ENCODE measurements at places on chromosomes 12 and 14.
A peak's percentile ranks its signal among the peaks of the same experiment; 100 is the strongest.

- DNase-seq = no peak
These were observed 160.8 kb upstream of the FAR2 start for GRCh38 chr12:28988325-28988704.

- DNase-seq = no peak
These were observed 12.3 kb downstream of the GPR19 start for GRCh38 chr12:12683725-12684124.

- no peak for DNase-seq
These were observed 713 bp upstream of the FBXL14 start for GRCh38 chr12:1595026-1595561.

DNA sequence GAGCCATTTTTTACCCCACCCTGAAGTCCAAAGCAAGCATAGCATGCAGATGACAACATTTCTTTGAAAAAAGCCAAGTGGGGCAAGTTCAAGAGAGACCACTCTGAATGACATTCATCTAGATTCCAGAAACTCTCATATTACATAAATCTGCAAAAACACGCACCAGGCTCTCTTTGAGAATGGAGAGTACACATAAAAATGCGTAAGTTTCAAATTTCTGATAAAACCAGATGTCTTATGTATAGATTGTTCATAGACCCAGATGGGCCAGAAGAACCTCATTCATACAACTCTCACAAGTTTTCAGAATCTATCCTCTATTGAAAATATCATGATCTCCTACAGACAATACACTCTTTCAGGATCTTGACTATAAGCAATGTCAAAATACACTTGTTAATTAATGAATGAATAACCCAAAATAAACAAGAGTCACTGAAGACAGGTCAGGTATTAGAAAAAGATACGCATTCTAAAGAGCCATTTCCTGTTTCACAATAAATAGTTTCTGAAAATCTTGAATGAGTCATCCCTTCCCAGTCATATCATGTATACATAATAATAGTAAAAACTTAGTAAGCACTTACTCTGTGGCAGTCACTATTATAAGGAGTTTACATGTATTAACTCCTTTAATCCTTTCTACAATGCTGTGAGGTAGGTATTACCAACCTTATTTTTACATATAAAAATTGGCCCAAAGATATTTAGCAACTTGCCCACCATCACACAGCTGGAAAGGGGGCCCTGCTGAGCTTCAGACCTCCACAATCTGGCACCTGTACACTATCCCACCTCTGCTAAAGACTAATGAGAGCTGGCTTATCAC is 72.0 kb downstream of the PPP2R5E start:
- DNase-seq = no peak

DNA sequence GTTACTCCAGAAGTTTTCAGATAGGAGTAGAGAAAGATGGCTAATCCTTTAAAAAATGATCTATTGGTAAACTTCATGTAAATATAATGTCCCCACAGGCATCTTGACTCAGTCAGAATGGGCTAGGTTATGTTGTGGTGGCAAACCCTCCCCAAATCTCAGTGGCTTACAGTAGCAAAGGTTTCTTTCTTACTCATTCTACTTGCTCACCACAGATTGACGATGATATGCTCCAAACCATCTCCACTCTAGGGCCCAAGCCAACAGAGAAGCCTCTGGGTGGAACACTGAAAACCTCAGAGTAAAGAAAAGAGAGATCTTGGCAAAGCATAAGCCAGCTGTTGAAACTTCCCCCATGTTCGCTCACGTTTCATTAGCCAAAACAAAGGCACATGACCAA is 146.4 kb downstream of the EMP1 start:
- no peak for DNase-seq

- DNase-seq = no peak
These were observed 168.7 kb upstream of the RPL10L start for GRCh38 chr14:46820291-46820690.

- peak; percentile 23 for DNase-seq
These were observed 117.4 kb upstream of the SOX5 start for GRCh38 chr12:24066865-24067264.

GRCh38 chr14:51087031-51087441 is 7.9 kb downstream of the TRIM9 start:
- no peak for DNase-seq

DNA sequence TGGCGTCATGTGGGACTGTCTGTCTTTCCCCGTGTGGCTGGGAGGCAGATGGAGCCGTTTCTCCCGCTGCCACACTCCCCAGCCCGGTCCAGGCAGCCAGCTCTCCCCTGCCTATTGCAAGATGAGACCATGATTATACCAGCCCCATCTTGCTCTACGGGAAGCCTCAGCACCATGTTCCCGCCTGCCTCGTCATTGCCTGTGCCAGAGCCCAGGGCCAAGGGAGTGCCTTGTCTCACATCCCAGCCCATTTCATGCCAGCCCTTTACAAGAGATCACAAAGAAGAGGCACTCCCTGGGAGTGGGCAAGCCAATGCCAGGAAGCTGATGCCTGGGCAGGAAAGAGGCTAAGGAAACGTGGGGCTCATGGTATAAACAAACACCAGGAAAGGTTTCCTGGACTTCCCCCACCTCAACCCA is 23.9 kb downstream of the GPR68 start:
- no peak for DNase-seq

- peak; percentile 56 for DNase-seq
These were observed at the start of gene CCDC63 for GRCh38 chr12:110846615-110847566. Gene CCDC63, plus strand, starts transcription at chr12:110846987. Its CDS starts 5,968 bp downstream, at chr12:110852955.

- DNase-seq = no peak
These were observed 195.3 kb upstream of the BCL2L14 start for GRCh38 chr12:11875414-11875935.

DNA sequence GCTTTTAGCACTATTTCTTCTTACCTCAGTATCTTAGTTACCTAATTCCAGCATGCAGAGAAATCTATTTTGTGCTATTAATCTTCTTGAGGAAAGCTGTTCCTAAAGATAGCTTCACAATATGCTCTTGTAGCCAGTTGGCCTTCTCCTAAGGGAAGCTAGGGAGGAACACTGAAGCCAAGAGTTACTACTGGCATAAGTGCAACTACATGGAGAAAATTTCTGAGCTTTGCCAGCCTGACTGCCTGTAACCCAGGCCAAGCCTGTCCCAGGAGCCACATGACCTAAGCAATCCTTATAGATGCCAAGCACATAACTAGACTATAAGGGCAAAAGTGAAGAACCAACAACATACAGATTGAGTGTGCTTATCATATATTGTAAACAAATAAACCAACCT is 890.2 kb downstream of the FLRT2 start:
- DNase-seq = no peak

DNA sequence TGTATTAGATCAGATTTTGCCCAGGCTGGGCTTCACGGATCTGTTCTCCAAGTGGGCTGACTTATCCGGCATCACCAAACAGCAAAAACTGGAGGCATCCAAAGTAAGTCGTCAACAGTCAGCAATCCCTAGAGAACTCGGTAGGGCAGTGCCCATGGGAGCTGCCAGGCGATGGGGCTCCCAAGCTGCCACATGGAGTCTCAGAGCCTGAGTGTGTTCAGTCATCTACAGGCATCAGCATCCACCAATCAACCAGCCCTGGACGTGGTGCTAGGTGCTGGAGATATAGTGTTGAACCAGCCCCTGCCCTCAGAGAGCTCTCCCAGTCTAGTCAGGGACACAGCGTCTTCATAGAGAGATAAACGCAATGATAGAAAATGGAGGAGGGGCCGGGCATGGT is 6.9 kb downstream of the SERPINA4 start:
- DNase-seq = no peak

GRCh38 chr12:104910196-104910840 is 47.8 kb downstream of the SLC41A2 start:
- DNase-seq = no peak

- DNase-seq = no peak
These were observed 177.1 kb downstream of the CACNA1C start for GRCh38 chr12:2229661-2230539.

DNA sequence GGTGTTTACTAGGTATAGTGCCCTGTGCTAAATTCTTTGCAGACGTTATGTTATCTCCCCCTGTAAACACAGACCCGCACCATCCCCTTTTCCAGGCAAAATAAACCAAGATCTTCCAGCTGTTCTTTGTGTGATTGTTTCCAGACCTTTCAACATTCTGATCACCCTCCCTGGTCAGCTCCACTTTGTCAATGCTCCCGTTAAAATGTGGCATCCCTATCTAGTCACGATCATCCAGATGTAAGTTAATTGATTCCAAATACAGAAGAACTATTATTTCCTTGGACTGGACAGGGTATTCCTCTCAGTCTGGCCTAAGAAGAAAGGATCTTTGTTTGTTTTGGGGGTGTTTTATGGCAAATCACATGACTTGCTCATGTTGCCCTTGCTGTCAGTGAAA is 127.6 kb upstream of the ARID2 start:
- no peak for DNase-seq

GRCh38 chr12:124422142-124422569 is 127.3 kb downstream of the RFLNA start:
- peak; percentile 61 for DNase-seq

- DNase-seq = peak; percentile 89
These were observed 11.6 kb upstream of the CDH24 start for GRCh38 chr14:23068789-23069412.

DNA sequence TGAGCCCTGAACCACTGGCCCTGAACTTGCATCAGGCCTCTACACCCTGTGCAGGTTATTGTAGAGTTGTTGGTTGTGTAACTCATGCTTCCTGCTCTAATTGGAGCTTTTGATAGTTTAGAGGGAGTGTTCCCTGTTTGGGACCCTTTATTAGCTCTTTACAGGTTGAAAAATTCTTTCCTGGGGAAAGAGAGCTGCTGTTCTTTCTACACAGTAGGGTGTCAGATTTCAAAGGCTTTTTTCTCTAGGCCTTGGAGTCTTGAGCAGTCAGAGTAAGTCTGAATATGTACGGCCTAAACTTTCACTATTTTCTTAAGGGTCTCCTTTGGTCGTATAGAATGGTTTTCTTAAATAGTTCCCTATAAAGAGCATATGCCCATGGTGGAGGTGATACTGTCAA is 60.8 kb upstream of the NEDD1 start:
- DNase-seq = no peak

DNA sequence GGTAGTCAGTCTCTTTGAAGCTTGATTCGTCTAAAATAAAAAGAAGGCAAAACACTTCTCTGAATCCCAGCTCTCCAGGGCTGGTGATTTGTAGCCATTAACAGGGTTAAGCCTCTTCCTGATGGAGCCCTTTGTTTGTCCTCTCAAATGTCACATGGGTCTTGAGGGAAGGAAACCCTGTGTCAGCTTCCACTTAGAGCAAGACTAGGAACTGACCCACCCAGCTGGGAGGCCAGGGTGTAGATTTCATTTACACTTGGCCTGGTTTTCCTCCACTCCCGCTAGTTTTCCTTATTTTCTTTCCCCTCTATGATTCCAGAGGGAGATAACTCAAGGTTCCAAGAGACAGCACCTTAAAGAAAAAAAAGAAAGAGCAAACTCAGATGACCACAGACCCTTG is 230.5 kb upstream of the EGLN3 start:
- DNase-seq = no peak

- DNase-seq = no peak
These were observed 126.5 kb downstream of the NCOR2 start for GRCh38 chr12:124440841-124441381.

DNA sequence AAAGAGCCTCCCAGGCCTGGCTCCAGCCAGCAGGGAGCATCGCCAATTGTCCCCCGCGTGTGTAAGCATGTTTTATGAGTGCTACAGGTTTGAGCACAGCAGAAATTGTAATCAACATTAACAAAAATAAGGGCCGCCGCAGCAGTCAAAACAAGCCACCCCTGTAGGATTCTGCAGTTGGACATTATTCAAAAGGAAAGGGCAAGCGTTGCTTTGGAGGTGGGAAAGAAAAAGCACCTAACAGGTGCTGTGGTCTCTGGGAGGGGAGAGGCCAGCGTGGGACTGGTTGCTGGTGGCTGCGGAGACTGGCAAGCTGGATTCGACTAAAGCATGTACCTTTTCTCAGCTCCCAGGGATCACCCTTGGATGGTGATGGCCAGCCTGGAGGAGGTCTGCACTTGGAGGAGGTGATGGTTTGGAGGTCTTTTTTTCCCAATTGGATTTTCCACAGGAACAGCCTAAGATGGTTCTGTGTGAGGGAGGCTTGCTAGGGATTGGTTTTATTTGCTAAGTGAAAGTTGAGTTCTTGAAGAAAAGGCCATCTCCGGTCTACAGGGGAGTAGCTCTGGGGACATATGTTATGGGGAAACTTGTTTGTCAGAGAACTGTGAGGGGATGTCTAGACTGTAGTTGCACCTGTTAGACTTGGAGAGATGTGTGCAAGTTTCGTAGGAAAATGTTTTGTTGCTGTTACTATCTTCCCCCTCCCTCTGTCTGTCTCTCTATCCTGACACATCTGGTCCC is 2.0 kb downstream of the DYRK2 start:
- no peak for DNase-seq

DNA sequence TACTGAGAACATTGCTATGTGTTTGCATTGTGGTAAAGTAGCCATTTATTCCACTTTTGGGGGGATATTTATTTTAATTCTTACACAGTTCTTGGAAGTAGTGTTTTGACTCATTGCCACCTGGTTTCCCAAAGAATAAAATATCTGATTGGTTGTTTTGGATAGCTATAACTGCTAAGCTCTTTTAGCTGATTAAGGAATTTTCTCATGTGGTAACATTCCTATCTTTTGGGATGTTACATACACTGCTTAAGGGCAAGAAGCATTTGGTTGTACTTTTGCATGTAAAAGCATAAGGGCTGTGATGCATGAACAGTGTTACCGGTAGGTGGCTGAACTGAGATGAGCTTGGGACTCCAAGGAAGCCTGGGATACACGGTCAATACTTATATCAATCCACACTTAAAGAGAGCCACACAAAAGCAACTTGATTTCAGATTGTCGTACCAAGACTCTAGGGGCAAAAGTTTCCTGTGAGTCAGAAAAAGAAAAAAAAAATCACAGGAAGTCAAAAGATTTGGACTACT is 71.4 kb upstream of the PRKD1 start:
- DNase-seq = no peak

DNA sequence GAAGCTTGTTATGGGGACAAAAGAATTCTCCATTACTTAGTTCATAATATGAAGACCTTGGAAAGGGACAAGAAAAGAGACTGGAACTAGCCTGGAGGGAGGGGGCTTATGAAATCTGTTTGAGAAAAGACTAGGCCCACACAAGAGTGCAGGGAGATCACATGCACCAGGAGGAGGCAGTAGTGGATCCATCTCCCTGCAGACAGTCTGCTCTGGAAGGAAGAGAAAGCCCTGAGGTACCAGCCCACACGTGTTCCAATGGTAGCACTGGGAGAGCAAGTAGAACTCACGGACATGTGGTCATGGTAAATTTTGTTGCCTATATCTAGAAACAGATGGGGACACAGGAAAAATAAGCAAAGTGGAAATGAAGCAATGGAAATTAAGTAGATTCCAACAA is 445.4 kb downstream of the SOX5 start:
- no peak for DNase-seq

- no peak for DNase-seq
These were observed 42.1 kb upstream of the MEG3 start for GRCh38 chr14:100783630-100784370.

DNA sequence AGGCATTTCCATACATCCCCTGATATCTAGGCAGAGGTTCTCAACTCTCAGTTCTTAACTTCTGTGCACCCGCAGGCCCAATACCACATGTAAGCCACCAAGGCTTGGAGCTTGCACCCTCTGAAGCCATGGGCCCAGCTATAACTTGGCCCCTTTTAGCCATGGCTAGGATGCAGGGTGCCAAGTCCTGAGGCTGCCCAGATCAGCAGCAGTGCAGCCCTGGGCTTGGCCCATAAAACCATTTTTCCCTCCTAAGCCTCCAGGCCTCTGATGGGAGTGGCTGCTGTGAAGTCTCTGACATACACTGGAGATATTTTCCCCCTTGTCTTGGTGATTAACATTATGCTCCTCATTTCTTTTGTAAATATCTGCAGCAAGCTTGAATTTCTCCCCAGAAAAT is 110.3 kb upstream of the CNTN1 start:
- no peak for DNase-seq

- DNase-seq = no peak
These were observed 69.5 kb downstream of the ADAMTS20 start for GRCh38 chr12:43482311-43483085.
